ENCODE measurements at places on chromosomes 2 and 18.

DNA sequence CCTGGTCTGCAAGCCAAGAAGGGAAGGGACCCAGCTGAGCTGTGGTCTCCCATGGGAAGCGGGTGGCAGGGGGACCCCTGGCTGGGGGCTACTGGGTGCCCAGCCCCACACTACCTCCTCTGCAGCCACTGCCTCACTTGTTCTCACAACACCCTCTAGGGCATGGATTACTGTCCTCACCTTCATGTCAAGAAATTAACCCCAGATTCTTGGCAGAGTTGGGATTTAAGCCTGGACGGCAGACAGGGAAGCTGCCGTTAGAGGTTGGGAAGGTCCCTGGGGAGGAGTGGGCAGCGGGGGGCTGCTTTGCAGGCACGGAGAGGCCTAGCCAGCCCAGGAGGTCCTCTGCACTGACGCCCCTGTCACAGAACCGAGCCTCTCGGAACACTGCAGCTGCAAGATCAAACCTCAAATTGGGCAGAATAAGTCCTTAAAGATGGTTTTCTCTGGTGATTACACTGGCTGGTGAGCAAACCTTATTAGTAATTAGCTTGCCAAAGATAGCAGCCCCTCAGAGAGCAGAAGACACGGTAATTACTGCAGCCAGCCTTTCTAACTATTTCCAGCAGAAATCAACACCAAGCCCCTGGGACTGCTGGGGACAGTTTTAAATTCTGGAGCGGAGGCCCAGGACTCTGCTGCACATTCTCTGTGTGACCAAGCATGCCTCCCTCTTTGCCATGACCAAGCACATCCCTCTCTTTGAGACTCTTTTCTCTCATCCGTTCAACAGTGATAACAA is 35.9 kb downstream of the KCNF1 start:
- DNase-seq, result no peak

DNA sequence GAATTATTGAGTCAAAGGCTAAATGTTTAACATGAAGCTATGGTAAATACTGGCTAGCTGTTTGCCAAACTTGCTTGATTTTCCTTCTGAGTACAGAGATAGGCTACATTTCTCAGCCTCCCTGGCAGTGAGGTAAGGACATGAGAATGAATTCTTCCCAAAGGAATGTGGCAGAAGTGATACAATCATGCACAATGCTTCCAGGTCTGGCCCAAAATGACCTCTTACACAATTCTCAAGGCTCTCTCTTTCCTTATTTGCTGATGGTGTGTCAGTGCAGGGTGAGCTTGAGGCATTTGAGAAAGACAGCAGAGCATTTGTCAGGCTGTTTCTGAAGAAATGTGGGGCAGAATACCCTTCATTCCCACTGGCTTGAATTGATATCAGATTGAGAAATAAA is 95.6 kb upstream of the NABP1 start:
- DNase-seq, result no peak

- DNase-seq, result no peak
Measured at GRCh38 chr2:72145289-72145657, 2.4 kb downstream of the CYP26B1 start.

DNA sequence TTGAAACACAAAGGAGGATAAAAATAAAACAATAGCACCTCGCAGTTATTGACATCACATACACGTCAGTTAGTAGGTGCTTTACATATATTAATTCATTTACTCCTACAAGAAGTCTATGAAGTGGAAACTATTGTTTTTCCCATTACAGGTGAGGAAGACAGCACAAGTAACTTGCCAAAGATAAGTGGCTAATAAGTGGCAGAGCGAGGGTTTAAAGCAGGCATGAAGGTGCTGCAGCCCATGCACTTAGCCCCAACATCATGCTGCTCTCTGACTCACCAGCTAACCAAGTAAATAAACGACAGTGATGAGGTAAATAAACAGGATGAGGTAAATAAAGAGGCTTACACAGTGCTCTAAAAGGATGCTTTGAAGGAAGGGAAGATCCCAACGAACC is 498.6 kb upstream of the ZEB2 start:
- no peak for DNase-seq

DNA sequence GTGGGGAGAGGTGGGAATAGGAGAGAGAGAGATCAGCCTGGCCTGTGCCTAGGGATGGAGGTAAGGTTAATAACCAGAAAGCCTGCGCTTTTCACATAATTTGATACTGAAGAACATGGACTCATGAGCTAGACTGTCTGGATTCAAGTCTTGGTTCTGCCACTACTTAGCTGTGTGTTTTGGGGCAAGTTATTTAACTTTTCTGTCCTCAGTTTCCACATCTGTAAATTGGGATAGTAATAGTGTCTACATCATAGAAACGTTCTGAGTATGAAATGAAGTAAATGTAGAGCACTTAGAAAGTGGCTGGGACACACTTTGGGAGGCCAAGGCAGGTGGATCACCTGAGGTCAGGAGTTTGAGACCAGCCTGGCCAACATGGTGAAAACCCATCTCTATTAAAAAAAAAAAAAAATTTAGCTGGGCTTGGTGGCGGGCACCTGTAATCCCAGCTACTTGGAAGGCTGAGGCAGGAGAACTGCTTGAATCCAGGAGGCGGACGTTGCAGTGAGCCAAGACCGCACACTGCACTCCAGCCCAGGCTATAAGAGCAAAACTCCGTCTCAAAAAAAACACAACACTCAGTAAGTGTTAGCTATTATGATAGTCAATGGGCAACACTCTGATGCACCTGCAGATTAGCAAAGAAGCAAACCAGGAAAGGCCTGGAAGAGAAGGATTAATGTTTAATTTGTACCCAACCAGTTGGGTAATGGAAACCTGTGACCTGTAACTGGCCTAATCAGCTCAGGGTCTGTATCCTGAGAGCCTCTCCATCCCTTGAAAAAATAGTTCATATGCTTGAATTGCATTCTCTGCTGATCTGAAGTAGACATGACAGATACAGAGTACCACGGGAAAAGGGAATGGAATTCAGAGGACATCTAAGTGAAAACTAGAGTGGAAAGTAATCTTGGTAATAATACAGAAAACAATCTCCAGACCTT is 6.8 kb downstream of the GALM start:
- no peak for DNase-seq

DNA sequence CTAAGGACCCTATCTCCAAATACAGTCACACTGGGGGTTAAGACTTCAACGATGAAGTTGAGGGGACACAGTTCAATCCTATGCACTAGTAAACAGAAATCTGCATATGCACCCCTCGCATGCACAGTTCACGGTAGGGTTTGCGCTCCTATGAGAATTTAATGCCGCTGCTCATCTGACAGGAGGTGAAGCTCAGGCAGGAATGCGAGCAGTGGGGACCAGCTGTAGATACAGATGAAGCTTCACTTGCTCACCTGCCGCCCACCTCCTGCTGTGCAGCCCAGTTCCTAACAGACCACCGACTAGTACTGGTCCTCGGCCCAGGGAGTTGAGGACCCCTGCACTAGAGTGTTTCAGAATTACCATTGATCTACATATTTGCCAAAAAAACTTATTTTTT is 40.0 kb upstream of the FAHD2A start:
- DNase-seq, result no peak

DNA sequence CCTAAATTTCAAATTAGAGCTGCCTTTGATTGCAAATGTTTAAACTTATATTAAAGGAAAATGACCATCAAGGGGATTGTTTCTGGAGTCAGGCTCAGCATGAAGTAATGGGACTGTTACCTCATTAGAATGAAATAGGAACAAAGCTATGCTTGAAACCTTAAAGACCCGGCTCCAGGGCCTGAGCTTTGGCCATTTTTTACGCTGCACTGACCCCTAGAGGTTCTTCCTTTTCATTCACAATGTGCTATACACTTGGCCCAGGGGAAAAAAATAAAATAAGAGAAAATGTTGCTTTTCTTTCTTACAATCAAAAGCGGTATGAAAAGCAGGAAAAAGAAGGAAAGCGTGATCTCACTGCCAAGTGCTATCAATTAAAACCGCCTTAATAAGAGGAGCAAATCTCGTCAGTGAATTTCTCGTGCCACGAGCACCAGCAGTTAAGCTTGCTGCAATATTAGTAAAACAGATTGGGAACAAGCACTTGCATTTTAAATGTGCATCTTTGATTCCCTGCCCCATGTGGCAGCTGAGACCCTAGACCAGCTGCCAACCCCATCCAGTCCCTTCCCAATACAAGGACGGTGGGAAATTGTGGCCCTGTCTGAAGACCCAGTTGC is 96.6 kb downstream of the MBD2 start:
- peak; percentile 70 for DNase-seq

GRCh38 chr2:187442378-187442777 is 5.7 kb downstream of the CALCRL start:
- DNase-seq, result peak; percentile 39

GRCh38 chr2:99217929-99218501 is 37.0 kb downstream of the MRPL30 start:
- no peak for DNase-seq

DNA sequence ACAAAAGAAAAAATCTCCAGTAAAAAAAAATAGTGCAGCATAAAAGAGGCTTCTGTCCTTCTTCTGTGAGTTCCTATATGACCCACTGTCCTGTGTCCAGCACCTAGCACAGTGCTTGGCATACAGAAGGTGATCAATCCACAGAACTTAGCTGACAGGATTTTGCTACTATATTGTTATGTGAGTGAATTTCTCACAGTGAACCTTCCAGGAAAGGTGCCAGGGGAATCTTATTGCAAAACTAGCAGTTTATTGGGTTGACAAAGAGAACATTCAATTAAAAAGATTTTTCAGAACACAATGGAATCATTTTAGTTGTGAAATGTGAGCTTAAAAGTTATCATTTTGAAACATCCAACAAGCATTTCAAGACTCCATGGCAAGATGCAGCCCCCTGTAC is 12.4 kb upstream of the TRIB2 start:
- no peak for DNase-seq

- DNase-seq, result no peak
Measured at GRCh38 chr2:52745144-52745543, 1022.5 kb upstream of the CHAC2 start.

GRCh38 chr2:231227310-231228162 is 29.1 kb downstream of the ARMC9 start:
- peak; percentile 89 for DNase-seq

DNA sequence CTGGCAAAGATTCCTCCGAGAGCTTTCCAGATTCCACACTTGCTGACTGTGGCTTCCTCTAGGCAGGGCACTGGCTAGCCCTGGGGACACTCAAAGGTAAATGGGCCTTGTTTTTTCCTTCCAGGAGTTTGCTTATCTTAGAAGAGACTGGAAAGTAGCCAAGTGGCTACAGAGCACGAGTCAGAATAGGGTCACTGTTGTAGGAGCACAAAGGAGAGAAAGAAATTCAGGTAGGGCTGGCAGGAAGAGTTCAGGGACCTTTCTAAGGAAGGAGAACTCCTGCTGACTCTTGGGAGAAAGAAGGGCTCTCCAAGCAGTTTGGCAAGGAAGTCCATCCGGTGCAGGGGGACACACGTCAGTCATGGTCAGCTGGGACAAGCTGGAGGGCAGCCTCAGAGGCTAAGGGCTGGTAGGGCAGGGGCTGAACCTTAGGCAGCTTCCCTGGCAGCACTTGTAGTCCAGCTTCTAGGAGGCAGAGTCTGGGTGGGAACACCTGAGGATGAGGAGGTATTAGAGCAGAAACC is 39.5 kb downstream of the NIFK start:
- no peak for DNase-seq

- peak; percentile 91 for DNase-seq
Measured at GRCh38 chr18:26710470-26711096, 154.9 kb downstream of the AQP4 start.

- DNase-seq, result no peak
Measured at GRCh38 chr2:191446910-191447309, 201.7 kb downstream of the MYO1B start.

GRCh38 chr2:192161656-192162290 is 33.0 kb downstream of the TMEFF2 start:
- no peak for DNase-seq

GRCh38 chr18:34972765-34973414 is 68.3 kb upstream of the MAPRE2 start:
- DNase-seq, result no peak

DNA sequence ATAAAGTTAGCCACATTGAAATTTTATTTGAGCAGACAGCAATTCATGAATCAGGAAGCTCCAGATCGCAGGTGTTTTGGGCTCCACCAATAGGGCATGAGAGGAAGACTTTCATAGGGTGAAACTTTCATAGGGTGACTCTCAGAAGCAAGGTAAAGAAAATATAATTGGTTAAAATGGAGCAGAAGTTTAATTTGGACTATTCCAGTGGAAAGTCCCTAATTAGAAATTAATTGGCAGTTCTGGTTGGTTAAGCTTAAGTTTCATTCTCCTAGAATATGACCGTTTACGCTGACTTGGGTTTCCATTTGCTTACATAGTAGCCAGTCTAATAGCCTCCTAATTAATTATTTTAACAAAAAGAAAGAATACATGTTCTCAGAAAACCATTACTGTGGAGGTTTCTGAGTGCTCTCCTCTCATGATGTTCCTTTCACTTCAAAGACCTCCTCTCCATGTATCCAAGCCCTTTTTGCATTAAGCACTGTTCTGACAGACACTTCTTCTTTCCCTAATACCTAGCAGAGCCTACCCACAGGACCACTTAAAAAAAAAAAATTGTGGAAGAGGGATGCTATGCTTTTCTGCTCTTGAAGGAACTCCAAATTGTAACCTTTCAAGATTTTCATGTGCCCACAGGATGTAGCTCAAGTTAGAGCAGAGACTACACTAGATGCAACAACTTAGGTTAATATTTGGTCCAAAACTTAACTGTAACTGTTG is 99.1 kb downstream of the MREG start:
- no peak for DNase-seq

DNA sequence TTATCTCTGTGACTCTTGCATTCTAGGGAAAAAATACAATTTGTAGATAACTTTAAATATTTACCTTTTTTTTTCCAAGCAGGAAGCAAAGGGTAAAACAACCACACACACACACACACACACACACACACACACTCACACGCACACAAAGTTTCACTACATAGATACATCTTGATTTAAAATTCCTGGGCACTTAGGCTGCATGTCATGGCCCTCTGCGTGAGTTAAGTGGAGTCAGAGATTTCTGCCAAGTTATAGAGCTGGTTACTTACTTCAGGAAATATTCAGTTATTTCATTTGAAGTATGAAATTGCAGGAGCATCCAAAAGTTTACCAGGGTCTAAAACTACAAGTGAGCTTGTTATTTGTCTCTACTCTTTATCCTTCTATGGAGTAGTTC is 612.0 kb downstream of the IRS1 start:
- DNase-seq, result no peak

DNA sequence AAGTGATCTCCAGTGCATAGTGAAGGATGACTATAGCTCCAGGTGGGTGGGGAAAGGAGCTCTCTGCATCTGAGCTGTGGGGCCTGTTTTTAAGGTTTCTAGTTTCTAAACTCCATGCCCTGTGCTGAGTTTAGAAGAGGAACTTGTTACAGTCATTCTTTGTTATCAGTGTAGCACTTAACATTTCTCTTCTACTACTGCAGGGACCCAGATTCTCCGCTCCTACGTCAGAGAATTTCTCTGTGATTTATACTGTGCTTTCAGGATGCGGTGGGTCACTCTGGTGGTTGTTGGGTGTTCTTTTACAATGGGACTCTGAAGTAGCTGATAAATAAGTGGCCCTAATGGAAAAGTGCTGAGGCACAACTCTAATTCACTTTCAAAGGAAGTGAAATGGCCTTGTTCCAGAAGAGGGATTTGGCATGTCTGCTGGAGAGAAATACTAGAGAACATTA is 122.0 kb downstream of the WDSUB1 start:
- DNase-seq, result no peak

Data from AML-193 (cell line).